ENCODE measurements at places on chromosomes 2 and 18. TPM values are rescaled to one million over a fixed set of nuclear protein-coding genes. Genes with fewer than 3 reads are reported as not detected.
A peak's percentile ranks its signal among the peaks of the same experiment; 100 is the strongest.

GRCh38 chr2:191225690-191226089 lies 19.5 kb upstream of the MYO1B start:
- no peaks in the 10 kb centered on the region for H3K36me3 ChIP-seq
- no peak for DNase-seq
- H3K4me3 ChIP-seq = no peak overlapping the region

MC4R gene
- total RNA-seq = not detected

DNA sequence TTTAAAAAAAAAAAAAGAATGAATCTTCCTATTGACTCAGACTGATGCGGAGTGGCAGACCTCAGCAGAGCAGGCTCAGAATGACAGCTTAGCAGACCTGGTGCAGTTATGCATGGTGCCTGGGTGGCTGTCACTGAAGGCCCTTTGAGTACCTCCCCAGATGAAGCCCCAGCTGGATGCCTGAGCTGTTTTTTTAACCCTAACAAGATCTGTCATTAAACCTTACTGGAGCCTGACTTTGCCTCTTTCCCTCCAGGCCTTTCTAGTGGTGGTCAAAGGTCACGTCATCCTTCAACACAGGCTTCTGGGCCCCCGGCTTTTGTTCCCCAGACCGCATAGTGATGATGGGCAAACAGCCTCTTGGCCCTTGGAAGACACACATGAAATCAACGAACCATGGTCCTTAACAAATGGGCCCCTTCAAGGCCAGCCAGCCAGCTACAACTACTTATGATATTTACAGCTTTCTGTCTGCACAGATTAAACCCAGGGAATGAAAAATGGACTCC lies 138.3 kb upstream of the CYP1B1 start:
- H3K27me3 ChIP-seq = peaks cover 11% of the 10 kb centered on the region
- DNase-seq = peak; percentile 56
- H3K27ac ChIP-seq = no peak overlapping the region
- no peaks in the 10 kb centered on the region for H3K36me3 ChIP-seq

DNA sequence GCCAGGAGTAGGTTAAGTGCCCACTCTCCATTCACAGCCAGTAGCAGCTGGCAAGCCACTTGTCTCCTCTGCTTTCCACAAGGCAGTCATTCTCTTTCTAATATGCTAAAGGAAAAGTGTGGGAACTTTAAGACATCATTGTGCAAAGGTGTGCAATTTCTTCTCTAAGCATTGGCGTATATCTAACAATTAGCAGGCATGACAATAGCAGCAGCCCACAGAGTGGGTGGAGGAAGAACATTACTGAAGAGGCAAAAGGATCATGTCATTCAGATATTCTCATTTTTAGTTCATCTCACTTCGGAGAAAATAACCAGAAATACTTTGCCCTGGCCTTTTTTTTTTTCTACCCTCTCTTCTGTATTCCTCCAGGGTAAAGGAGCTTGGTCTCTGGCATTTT lies 177.6 kb downstream of the DNAH7 start:
- no peaks in the 10 kb centered on the region for H3K4me1 ChIP-seq
- DNase-seq = no peak
- H3K27me3 ChIP-seq = peaks cover 2% of the 10 kb centered on the region
- H3K36me3 ChIP-seq = no peaks in the 10 kb centered on the region
- H3K4me3 ChIP-seq = no peak overlapping the region

FOXI3 gene
- total RNA-seq = not detected

GRCh38 chr2:239323447-239323846 lies 77.4 kb downstream of the HDAC4 start:
- DNase-seq = no peak
- peaks cover 5% of the 10 kb centered on the region for H3K27me3 ChIP-seq
- H3K36me3 ChIP-seq = peaks cover 29% of the 10 kb centered on the region
- no peak overlapping the region for H3K4me3 ChIP-seq

PIEZO2 gene
- not detected for total RNA-seq

DNA sequence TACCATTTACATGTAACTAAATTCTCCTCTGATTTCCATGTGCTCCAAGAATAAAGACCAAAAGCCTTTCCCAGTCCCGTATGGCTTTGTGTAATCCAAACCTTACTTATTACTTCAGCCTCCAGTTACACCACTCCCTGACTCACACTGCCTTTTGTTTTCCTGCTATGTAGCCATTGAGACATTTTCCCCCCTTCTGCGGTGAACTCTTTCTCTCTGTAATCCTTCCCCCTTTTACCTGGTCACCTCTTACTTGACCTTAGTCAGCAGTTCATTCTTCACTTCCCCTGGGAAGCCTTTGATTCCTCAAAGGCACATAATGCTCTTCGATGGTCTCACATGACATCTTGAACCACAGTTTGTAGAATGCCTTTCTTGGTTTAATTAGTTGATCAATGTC lies 256.0 kb upstream of the FANCL start:
- H3K4me3 ChIP-seq = no peak overlapping the region
- DNase-seq = no peak
- H3K4me1 ChIP-seq = no peaks in the 10 kb centered on the region
- no peak overlapping the region for H3K27ac ChIP-seq
- no peaks in the 10 kb centered on the region for H3K36me3 ChIP-seq

DNA sequence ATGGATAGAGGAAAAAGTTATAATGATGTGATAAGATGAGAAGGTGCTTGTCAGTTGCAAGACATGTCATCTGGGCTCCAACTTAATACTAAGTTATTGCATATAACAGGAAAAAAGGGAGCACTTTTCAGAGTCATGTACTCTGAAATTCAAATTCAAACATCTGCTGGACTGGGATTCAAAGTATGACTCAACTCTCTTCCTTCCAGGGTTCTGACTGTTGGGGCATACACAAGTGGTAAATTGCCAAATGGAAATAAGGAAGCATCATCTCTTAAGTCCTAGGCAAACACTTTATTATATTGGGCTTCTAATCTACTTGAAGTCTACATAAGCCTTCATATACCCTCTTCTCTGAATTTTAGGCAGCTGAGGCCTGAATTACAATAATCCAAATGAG lies 44.9 kb downstream of the ZBTB14 start:
- H3K4me1 ChIP-seq = no peaks in the 10 kb centered on the region

CCDC102B gene
- 2.3 TPM for total RNA-seq

PMAIP1 gene
- 97.2 TPM for total RNA-seq

DNA sequence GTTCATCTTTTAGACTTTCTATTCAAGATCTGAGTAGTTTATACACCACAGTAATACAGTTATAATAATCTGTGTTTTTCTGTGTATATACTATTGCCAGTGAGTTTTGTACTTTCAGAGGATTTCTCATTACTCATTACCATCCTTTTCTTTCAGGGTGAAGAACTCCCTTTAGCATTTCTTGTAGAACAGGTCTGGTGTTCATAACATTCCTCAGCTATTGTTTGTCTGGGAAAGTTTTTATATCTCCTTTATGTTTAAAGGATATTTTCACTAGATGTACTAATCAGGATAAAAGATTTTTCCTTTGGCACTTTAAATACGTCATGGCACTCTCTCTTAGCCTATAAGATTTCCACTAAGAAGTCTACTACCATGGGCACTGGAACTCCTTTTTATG lies 705.5 kb downstream of the SLC4A3 start:
- no peak for DNase-seq
- no peaks in the 10 kb centered on the region for H3K36me3 ChIP-seq
- H3K27me3 ChIP-seq = no peaks in the 10 kb centered on the region
- no peak overlapping the region for H3K4me3 ChIP-seq

- H3K27me3 ChIP-seq = no peaks in the 10 kb centered on the region
- H3K4me1 ChIP-seq = peaks cover 31% of the 10 kb centered on the region
- DNase-seq = peak; percentile 90
- H3K27ac ChIP-seq = peak overlapping the region; percentile 91
- H3K36me3 ChIP-seq = peaks cover 10% of the 10 kb centered on the region
- H3K4me3 ChIP-seq = peak overlapping the region; percentile 65
Measured at GRCh38 chr2:241965931-241966412, 96.4 kb downstream of the RTP5 start.

DNA sequence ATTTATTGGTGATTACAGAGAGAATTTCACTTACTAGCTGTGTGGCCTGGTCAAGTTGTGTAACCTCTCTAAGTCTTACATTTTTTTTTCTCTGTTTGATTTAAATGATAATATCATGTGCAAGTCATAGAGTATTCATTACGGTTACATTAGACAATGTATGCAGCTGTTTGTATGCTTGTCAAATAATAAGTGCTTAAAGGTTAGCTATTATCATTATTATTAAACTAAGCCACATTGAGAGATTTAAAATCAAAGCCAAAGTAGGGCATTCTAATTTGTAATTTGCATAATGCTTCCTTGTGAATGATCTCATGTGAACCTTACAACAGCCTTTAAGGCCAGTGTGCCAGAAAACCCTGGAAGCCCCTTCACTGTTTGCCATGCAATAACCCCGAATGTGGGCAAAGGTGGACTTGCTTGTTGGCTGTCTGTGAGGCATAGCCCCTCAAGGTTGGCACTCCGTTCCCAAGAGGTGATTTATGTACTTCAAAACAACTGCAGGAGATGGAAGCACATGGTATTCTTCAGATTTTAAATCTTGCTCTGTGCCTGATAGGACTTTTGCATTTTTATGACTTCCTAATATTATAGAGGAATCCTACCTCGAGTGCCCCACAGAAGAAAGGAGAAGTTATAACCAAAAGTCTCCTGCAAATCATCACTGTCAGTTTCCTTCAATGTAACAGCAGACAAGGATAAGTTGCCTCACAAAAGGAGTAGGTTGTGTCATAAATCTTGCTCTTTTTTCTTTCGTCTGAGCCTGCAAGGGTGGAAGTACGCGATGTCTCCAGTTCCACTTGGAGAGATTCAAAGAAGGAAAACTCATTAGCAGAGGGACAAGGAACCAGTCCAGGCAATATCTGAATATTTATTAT lies 272.0 kb downstream of the TGIF1 start:
- H3K4me1 ChIP-seq = no peaks in the 10 kb centered on the region
- DNase-seq = no peak
- H3K4me3 ChIP-seq = no peak overlapping the region
- no peaks in the 10 kb centered on the region for H3K36me3 ChIP-seq

GRCh38 chr2:60598271-60598670 lies 44.8 kb upstream of the BCL11A start:
- peaks cover 10% of the 10 kb centered on the region for H3K27me3 ChIP-seq
- H3K4me1 ChIP-seq = no peaks in the 10 kb centered on the region
- DNase-seq = no peak
- H3K4me3 ChIP-seq = no peak overlapping the region

GRCh38 chr2:236302555-236302954 lies 38.3 kb upstream of the ASB18 start:
- H3K4me3 ChIP-seq = no peak overlapping the region
- peaks cover 5% of the 10 kb centered on the region for H3K27me3 ChIP-seq
- H3K27ac ChIP-seq = no peak overlapping the region
- no peaks in the 10 kb centered on the region for H3K4me1 ChIP-seq
- no peaks in the 10 kb centered on the region for H3K36me3 ChIP-seq
